Sigmoid colon (tissue), 7 donors: ENCODE measurements at places on chromosomes 7 and 10. TPM values are rescaled to one million over a fixed set of nuclear protein-coding genes. Genes with fewer than 3 reads are reported as not detected.

DNA sequence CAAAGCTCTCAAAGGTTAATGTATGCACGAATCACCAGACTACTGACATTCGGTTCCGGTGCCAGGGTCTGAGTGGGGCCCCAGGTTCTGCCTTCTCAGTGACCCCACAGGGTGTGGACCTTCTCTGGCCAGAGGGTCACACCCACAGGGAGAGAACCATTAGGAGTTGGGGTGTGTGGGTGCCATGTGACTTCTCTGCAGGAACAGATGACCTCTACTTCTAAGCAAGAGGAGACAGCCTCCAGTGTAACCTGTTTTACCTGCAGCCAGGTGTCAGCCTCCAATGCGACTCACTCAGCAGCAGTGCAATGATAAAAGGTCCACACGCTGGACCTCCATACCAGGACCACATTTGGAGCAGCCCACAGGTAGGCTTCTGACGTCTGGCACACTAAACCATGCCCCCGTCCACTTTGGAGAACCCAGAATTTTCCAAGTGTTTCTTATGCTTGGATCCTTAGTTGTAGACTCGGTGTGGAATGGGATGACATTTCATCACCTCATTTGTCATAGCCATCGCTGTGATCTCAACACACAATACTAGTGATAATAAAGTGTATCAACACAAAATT is 16.2 kb upstream of the INSIG1 start:
- H3K4me1 ChIP-seq, result no peaks in the 10 kb centered on the region
- DNase-seq, result peak; percentile 21
- peaks cover 25% of the 10 kb centered on the region for H3K27me3 ChIP-seq
- H3K36me3 ChIP-seq, result no peaks in the 10 kb centered on the region

DNA sequence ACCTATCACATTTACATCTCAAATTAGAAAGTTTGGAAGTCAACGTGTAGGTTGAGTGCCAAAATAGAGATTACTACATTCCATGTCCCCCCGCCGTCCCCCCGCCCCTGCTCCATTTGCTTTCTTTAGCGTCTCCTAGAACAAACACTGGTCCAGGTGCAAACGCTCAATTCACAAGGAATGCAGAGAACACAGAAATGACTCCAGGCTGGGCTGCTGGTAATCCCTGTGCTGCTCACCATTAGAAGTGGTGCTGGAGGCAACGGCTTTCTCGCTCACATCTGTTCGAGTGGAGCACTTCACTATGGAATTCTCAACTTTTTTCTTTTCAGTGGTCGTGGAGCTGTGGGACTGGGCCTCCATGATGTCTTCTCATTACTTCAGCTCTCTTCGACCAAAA is 14.1 kb downstream of the GLI3 start:
- no peak overlapping the region for H3K4me3 ChIP-seq
- H3K27ac ChIP-seq, result peak overlapping the region; percentile 72
- no peaks in the 10 kb centered on the region for H3K36me3 ChIP-seq
- DNase-seq, result peak; percentile 80

The H2BK1 gene
- not detected for total RNA-seq

- peak overlapping the region; percentile 97 for H3K27ac ChIP-seq
- H3K4me1 ChIP-seq, result peaks cover 39% of the 10 kb centered on the region
- no peaks in the 10 kb centered on the region for H3K27me3 ChIP-seq
- H3K4me3 ChIP-seq, result peak overlapping the region; percentile 47
These were observed 2.3 kb downstream of the HOXA10 start for GRCh38 chr7:27171637-27172314.

DNA sequence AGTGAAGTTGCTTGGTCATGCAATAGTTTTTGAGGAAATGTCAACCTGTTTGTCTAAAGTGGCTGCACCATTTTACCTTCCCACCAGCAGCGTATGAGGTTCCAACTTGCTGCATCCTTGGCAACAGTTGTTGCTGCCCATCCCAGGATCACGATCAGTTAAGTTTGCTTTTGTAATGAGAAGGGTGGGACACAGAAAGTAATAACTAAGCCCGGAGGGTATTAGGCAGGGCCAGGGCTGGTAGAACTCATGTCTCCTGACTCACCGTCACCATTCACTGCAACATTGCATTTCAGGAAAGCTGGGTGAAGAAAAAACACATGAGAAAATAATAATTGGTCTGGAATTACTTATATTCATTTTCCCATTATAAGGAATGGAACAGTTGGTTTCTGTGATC is 25.4 kb downstream of the CELF2 start:
- H3K27me3 ChIP-seq, result no peaks in the 10 kb centered on the region
- H3K4me1 ChIP-seq, result peaks cover 15% of the 10 kb centered on the region
- H3K27ac ChIP-seq, result no peak overlapping the region
- DNase-seq, result no peak

- H3K4me3 ChIP-seq, result no peak overlapping the region
- no peak for DNase-seq
- no peak overlapping the region for H3K27ac ChIP-seq
- no peaks in the 10 kb centered on the region for H3K36me3 ChIP-seq
- H3K27me3 ChIP-seq, result no peaks in the 10 kb centered on the region
- H3K4me1 ChIP-seq, result no peaks in the 10 kb centered on the region
These were observed 78.5 kb upstream of the APBB1IP start for GRCh38 chr10:26359670-26360069.

The MUC12 gene
- total RNA-seq, result 0.14 TPM

DNA sequence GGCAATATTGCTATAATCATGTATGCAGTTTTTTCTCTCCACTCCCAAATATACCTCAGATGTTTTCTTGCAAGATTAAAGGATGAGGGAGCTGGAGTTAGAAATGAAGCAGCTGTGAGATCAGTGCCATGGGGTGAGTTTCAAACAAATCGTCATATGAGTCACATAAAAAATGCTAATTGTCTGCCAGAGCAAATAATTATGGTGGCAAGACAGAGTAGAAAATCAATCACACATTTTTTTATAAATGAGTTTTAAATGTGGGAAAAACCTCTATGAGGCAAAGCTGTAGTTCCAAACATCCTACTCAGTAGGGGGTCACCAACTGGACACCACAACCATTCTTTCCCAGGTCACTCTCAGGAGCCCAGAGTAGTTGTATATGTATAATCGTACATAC is 55.3 kb downstream of the CH25H start:
- no peaks in the 10 kb centered on the region for H3K4me1 ChIP-seq
- no peak overlapping the region for H3K27ac ChIP-seq
- no peaks in the 10 kb centered on the region for H3K36me3 ChIP-seq
- no peak overlapping the region for H3K4me3 ChIP-seq

DNA sequence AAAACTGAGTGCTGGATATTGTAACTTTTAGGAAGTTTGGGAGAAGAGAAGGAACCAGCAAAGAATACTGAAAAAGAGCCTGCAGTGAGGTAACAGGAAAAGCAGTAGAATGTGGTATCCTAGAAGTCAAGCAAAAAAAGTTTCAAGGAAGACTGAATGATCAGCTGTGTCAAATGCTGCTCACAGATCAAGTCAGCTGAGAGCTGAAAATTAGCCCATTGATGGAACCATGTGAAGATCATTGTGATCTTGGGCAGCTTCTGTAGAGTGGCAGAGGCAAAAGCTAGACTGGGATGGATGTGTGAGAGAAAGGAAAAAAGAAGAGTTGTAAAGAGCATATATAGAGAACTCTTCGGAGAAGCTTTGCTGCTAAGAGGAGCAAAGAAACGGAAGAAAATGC is 315.4 kb upstream of the BMPER start:
- H3K4me1 ChIP-seq, result no peaks in the 10 kb centered on the region
- no peak overlapping the region for H3K27ac ChIP-seq
- no peaks in the 10 kb centered on the region for H3K36me3 ChIP-seq
- no peaks in the 10 kb centered on the region for H3K27me3 ChIP-seq
- no peak for DNase-seq
- no peak overlapping the region for H3K4me3 ChIP-seq

GRCh38 chr7:7236041-7236440 is 53.7 kb downstream of the C1GALT1 start:
- no peak overlapping the region for H3K27ac ChIP-seq
- H3K4me1 ChIP-seq, result peaks cover 8% of the 10 kb centered on the region
- H3K4me3 ChIP-seq, result no peak overlapping the region
- H3K36me3 ChIP-seq, result no peaks in the 10 kb centered on the region
- H3K27me3 ChIP-seq, result no peaks in the 10 kb centered on the region
- no peak for DNase-seq

GRCh38 chr7:45688382-45688781 is 114.2 kb downstream of the ADCY1 start:
- no peaks in the 10 kb centered on the region for H3K4me1 ChIP-seq
- no peaks in the 10 kb centered on the region for H3K27me3 ChIP-seq
- no peaks in the 10 kb centered on the region for H3K36me3 ChIP-seq
- H3K27ac ChIP-seq, result no peak overlapping the region

- H3K4me3 ChIP-seq, result no peak overlapping the region
- no peaks in the 10 kb centered on the region for H3K36me3 ChIP-seq
These were observed 73.4 kb upstream of the INSIG1 start for GRCh38 chr7:155224116-155224811.

DNA sequence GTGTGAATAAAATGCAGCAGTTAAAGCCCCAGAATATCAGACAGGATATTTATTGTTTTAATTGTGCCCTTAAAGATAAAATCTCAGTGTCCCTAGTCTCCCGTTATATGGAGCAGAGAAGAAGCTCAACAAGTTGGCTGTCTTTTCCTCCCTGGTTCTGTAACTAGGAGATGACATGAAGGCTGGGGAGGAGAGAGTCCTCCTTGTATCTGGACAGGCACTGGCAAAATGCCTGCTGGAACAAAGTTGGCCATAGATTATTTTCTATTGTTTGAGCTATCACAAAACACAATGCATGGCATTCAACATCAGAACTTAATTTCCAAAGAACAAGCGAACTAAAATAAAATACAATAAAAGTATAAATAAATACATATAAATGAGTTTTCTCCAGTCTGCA is 694.9 kb upstream of the KCND2 start:
- H3K4me1 ChIP-seq, result no peaks in the 10 kb centered on the region
- no peak overlapping the region for H3K27ac ChIP-seq

The MOGAT3 gene
- total RNA-seq, result not detected

GRCh38 chr7:92751902-92752901 is 84.2 kb downstream of the CDK6 start:
- H3K4me3 ChIP-seq, result no peak overlapping the region
- peaks cover 24% of the 10 kb centered on the region for H3K4me1 ChIP-seq
- H3K36me3 ChIP-seq, result no peaks in the 10 kb centered on the region
- DNase-seq, result no peak
- H3K27ac ChIP-seq, result no peak overlapping the region
- H3K27me3 ChIP-seq, result no peaks in the 10 kb centered on the region

The MDFIC gene
- 58.1 TPM for total RNA-seq

The ACHE gene
- total RNA-seq, result 5.7 TPM

- DNase-seq, result no peak
- peaks cover 36% of the 10 kb centered on the region for H3K4me1 ChIP-seq
These were observed 324.2 kb upstream of the ZMIZ1 start for GRCh38 chr10:78744491-78745090.

GRCh38 chr7:102888561-102889233 is 24.1 kb upstream of the LRRC17 start:
- no peak for DNase-seq
- H3K4me3 ChIP-seq, result no peak overlapping the region
- no peak overlapping the region for H3K27ac ChIP-seq
- H3K27me3 ChIP-seq, result no peaks in the 10 kb centered on the region

DNA sequence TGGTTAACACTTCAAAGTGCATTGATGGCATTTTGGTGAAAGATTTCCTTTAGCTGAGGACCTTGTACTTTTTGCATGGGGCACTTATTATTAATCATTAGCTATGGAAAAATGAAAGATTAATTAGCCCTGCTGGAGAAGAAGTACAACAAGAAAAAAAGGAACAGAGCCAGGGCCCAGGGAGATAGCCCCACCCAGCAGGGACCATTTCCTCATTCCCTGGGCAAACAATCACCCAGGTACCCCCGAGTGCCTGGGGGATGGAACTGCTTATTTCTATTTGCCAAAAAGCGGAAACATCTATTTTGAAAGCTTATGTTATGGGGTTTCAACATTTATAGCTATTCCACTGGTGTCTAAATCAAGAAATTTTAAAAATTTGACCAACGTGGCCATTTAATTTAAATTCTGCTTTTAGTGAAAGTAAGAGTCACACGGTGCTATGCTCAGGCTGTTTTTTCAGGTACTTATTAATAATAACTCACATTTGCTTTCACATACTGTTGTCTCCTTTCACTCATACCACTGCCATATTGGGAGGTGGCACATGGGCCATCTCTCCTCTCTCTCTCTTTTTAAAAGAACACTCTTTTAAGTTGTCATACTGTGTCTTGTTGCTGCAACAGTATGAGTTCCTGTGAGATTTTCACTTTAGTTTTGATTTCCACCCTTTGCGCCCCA is 143.6 kb upstream of the KIF5B start:
- no peak overlapping the region for H3K4me3 ChIP-seq
- no peak overlapping the region for H3K27ac ChIP-seq
- DNase-seq, result no peak
- H3K27me3 ChIP-seq, result no peaks in the 10 kb centered on the region
- no peaks in the 10 kb centered on the region for H3K36me3 ChIP-seq
- H3K4me1 ChIP-seq, result no peaks in the 10 kb centered on the region

The CDH23 gene
- 3.9 TPM for total RNA-seq

- peaks cover 13% of the 10 kb centered on the region for H3K27me3 ChIP-seq
- H3K4me3 ChIP-seq, result peak within 1 kb of the TSS; percentile 53
- H3K36me3 ChIP-seq, result no peaks in the 10 kb centered on the region
- DNase-seq, result peak; percentile 80
- H3K4me1 ChIP-seq, result peaks cover 19% of the 10 kb centered on the region
These were observed at the start of gene ADAM12 for GRCh38 chr10:126387931-126388911. Gene ADAM12 (minus strand): TSS chr10:126388477. CDS start chr10:126388145, 332 bp downstream.
